Renal cortex interstitium (tissue), 15 donors: ENCODE measurements at places on chromosomes 12 and 14.

- no peak for DNase-seq
These were observed 2.1 kb downstream of the OR6C70 start for GRCh38 chr12:55467836-55468235.

DNA sequence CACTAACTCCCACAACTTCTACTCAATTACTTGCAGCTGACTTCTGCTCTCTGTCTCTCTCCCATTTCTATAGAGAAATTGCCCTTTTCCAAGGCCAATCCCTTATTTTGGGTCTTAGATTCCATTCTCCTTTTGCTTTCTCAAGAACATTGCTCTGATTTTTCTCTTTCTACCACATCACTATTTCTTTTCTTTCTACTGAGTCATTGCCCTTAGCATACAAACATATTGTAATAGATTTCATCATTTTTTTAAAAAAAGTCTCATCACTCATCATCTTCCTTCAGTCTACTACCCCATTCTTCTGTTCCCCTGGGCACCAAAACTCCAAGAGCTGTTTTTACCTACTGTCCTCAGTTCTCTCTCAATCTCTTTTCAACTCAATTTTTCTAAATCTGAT, 4.4 kb upstream of the KCNA1 start:
- DNase-seq, result no peak

- DNase-seq, result peak; percentile 67
These were observed 613 bp downstream of the ARHGEF40 start for GRCh38 chr14:21070610-21071224.

DNA sequence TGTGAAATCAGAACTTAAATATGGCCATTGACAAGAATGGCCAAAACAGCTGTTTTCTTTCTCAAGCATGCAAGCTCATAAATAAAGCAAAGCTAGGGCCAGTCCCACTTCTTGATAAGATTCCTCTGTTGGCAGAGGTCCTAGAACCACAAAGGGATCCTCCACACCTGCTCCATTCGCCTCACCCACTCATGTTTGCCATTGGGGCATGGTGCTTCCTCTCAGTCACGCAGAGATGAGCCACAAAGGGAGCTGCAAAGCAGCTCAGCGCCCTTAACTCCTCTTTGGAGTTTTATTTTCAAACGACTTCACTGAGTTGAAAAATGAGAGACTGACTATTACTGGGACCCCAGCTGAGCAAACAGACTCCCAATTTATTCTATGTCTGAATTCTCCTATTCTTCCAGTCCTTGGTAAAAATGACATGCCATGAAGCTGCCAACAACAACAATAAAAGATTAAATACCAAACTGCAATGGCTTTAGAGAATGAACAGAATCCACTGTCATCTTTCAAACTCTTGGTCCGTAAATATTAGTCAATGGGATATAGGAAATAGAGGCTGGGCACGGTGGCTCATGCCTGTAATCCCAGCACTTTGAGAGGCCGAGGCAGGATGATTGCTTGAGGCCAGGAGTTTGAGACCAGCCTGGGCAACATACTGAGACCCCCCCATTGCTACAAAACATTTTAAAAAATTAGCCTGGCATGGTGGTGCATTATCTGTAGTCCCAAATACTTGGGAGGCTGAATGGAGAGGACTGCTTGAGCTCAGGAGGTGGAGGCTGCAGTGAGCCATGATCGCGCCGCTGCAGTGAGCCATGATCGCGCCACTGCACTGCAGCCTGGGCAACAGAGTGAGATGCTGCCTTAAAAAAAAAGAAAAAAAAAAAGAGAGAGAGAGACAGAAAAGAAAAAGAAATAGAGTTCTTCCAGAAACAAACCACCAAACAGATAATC, 16.4 kb downstream of the MANSC1 start:
- DNase-seq, result no peak

- no peak for DNase-seq
These were observed 211.7 kb downstream of the DPF3 start for GRCh38 chr14:72682188-72682587.

DNA sequence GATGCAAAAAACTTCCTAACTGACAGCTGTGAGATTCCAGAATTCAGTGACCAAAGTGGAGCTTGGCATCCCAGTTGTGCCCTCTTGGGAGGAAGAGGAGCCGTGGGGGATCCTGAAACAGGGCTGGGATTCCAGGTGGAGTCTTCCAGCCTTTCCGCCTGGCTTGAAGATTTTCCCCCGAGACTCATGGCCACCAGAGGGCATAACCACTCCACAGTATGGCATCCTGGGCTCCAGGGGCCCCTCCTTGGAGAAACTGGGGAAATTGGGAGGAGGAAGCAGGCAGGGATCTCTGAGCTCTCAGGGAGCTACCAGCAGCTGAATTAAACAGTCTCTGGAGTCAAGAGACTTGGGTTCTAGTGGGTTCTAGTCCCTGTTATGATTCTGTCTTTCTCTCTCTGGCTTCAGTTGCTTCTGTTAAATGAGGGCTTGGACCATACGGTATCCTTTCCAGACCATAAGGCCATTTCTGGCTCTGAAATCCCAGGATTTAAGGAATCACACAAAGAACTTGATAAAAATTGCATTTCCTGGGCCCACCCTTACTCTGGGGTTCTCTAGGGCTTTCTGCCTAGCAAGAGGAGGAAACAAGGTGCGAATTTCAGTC, 2.6 kb upstream of the TAMALIN start:
- no peak for DNase-seq

DNA sequence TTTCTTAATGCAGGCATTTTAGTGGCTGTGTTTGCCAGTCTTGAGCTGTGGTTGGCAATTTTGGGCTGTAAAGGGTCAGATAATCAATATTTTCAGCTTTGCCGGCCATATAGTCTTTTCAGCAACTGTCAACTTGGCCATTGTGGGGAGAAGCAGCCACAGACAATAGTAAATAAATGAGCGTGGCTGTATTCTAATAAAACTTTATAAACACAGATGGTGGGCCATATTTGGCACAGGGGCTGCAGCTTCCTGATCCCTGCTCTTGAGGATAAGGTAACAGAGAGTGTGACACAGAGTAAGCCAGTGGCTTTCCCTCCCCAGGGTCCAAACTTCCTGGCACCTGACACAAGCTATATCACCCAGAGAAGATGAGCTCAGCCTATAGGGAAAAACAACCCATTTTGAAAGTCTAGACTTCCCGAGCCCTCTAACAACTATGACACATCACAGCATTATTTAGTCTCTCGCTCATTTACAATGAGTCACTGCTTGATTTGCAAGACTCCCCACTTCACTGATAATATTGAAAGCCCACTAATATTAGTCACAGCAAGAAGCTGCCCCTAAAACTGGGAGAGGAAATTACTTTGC, 163.1 kb upstream of the TMPO start:
- no peak for DNase-seq

- DNase-seq, result no peak
These were observed 348.3 kb downstream of the GALC start for GRCh38 chr14:87644689-87645088.

DNA sequence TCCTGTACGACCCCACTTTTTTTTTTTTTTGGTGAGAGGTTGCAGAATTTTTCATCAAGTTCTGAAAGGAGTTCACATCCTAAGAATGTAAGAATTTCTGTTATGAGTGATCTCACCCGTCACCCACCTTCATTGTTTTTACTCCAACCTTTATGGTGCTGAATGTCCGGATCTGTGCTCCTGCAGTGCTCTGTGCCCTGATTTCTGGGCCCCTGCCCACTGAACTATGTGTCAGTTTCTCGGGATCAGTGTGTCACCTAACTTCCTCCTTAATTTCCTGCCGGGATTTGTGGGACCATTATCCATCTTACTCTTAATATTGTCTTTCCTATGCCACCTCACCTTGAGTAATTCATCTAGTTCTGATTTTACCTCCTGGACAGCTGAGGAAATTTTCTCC, 11.6 kb downstream of the RASSF8 start:
- DNase-seq, result no peak

DNA sequence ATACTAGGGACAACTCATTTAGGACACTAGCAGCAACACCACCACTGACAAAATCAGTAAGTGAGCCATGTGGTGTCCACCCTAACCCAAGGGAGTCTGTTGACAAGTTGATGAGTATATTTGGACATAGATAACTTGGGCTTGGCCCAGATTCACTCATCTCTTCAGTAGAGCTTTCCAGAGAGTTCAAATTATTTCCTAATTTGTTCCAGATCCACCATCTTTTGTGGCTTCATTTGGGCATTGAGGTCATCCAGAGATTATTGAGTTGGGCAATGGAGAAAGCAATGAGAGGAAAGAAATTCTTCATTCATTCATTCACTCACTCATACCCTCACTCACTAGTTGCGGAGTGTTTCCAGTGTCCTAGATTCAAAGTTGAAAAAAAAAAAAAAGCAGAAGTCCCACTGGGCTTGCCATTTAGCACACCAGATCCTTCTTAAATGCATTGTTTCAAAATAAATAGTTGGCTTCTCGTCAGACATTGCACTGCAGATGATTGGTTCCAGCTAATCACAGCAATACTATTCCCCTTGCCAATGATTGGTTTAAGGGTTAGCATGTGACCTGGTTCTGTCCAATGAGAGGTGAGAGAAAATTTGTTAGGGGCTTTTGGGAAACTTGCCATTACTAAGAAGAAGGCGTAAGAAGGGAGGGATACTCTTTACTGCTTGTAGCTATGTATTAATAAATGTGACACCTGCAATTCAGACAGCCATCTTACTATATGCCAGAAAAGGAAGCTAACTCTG, 31.8 kb upstream of the WSCD2 start:
- no peak for DNase-seq

DNA sequence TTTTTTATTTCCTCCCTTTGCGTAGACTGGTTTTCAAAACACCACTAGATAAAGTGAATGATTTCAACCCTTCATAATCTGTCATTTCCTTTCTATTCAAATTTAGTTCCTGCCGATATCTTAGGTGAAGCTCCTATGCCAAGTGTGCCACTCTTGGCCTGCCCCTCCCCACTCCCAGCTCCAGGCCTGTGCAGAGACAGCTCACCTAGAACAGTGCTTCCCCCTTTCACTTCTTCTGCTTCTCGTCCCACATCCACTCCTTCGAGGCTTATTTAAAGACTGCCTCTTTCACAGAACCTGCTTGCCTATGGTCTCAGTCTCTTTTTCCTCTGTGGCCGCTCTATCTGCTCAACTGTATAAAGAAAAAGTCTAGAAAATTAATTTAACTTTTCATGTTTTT, 473.8 kb downstream of the RAD51B start:
- DNase-seq, result no peak

- no peak for DNase-seq
These were observed at the start of gene PITPNM2 for GRCh38 chr12:123150744-123151456. PITPNM2 (minus strand) TSS chr12:123151090; CDS start chr12:123034590, 116,500 bp downstream.

DNA sequence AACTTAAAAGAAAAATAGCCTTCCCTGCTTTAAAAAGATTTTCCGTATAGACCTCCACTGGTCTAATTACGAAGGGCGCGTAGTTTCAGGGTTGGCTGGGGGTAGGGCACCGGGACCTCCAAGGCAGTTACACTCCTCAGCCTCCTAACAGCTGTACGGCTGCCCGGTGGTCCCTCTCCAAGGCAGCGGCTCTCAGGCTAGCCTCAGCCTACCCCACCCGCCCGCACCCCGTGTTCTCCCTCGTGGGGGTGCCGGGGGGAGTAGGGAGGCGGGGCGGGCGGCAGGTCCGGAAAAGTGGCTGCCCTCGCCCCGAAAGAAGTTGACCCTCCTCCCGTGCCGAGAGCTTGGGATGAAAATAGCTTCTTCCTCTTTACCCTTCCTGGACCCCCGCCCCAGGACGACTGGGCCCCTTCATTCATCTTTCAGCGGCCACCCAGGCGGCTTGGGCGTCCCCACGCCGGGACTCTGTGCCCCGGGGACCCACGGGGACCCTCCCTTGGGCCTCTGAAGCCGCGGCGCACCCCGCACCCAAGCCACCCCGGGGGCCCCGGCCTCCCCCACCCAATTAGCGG, 991 bp upstream of the RCOR1 start:
- no peak for DNase-seq

GRCh38 chr12:4286771-4287317, 13.3 kb downstream of the CCND2 start:
- no peak for DNase-seq

DNA sequence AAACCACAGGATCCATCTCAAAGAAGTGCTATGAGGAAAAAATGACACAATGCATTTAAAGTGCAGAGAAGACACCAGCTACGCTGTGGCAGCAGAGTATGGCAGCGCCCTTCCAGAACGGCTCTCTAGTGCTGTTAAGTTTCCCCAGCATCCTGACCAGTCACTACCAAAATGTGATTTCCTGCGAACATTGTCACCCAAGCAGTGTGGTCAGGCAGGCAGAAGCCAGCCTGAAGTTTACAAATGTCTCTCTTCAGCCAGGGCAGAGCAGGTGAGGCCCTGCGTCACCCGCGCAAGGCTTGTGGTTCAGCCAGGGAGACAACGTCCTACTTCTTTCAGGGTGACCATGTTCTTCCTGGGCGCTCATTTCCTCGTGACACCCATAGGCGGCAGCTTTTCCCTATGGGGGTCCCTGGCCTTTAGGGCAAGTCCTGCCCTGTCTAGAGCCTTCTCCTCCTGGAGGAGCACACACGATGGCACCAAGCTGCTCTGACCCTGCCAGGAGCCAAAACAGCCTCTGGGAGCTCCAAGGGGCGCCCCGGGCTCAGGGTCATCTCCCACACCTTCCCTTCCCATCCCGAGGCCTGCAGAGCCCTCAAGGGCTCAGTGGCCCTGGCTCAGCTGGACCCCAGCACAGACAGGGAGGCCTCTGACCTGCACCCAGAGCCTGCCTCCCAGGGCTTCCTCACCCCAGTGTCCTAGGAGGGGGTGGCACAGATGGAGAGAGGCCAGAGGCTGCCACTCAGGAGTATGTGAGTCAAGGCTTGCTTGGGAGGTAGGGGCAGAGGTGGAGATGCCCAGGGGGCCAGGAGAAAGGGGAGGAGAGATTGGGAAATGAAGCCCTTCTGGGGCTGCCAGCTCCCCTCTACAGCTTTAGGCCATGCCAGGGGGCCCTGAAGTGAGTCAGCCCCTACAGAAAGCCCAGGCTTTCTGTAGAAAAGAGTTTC, 41.9 kb downstream of the PSMA6 start:
- DNase-seq, result no peak
